ENCODE measurements at places on chromosomes 11 and 22. TPM values are rescaled to one million over a fixed set of nuclear protein-coding genes. Genes with fewer than 3 reads are reported as not detected.

The CEND1 gene
- 1.00 TPM for total RNA-seq

The FAM118B gene
- total RNA-seq: 21.1 TPM

The CHADL gene
- 1.4 TPM for total RNA-seq

The THYN1 gene
- total RNA-seq: 93.5 TPM

The C22orf42 gene
- total RNA-seq: not detected

The CLDN5 gene
- total RNA-seq: 1.1 TPM

The MYOD1 gene
- total RNA-seq: 0.12 TPM

The CBX7 gene
- 6.2 TPM for total RNA-seq

The USH1C gene
- total RNA-seq: not detected

The OSM gene
- not detected for total RNA-seq

The VSIG10L2 gene
- 0.22 TPM for total RNA-seq

The PVALB gene
- total RNA-seq: not detected

The TMEM86A gene
- 0.25 TPM for total RNA-seq

The TMEM9B gene
- 39.4 TPM for total RNA-seq

The ACR gene
- not detected for total RNA-seq

The C1QTNF5 gene
- total RNA-seq: 3.5 TPM

The BATF2 gene
- total RNA-seq: 0.50 TPM

The HBG1 gene
- total RNA-seq: not detected

The CENATAC gene
- total RNA-seq: 30.7 TPM

The CSTPP1 gene
- 21.9 TPM for total RNA-seq

The MN1 gene
- under 0.01 TPM for total RNA-seq

The SLC2A11 gene
- total RNA-seq: 17.0 TPM

The LTBP3 gene
- 34.2 TPM for total RNA-seq

The TMPRSS5 gene
- total RNA-seq: under 0.01 TPM

The MMP7 gene
- total RNA-seq: not detected

The PAK1 gene
- total RNA-seq: 54.2 TPM

The UQCR10 gene
- 61.1 TPM for total RNA-seq

The NXPE2 gene
- total RNA-seq: under 0.01 TPM

The CELF1 gene
- 128 TPM for total RNA-seq

The GLYAT gene
- not detected for total RNA-seq

The BIRC3 gene
- 0.89 TPM for total RNA-seq

The DNAJB7 gene
- total RNA-seq: not detected

The SLC22A25 gene
- total RNA-seq: not detected

The AGBL2 gene
- total RNA-seq: 0.66 TPM

The SCT gene
- total RNA-seq: not detected

The TLCD5 gene
- 10.1 TPM for total RNA-seq

The ARHGAP8 gene
- 0.25 TPM for total RNA-seq

The MRGPRX3 gene
- not detected for total RNA-seq

The RANBP1 gene
- 588 TPM for total RNA-seq

The MPZL3 gene
- total RNA-seq: 1.8 TPM

The UBQLNL gene
- not detected for total RNA-seq

All from uterine smooth muscle cell (primary cell).